Upper lobe of right lung (tissue), 1 donor: ENCODE measurements at places on chromosomes 4 and X.

DNA sequence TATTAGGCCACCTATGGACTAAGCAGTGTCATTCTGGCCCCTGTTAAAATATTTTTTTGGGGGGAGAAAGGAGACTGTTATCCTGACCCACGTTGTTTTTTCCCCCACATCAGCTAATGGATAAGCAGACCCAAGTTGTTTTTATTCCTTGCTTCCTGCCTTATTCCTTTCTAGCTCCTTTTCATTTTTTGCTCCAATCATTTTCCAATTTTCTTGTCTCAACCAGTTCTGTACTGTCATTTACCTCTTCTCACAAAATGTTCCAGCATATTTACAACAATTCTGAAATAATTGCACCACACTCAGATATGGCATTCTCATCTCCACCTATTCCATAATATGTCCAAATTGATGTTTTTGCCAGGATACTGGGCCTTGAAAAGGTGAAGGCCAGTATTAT lies 150.3 kb downstream of the NEXMIF start:
- DNase-seq = no peak

DNA sequence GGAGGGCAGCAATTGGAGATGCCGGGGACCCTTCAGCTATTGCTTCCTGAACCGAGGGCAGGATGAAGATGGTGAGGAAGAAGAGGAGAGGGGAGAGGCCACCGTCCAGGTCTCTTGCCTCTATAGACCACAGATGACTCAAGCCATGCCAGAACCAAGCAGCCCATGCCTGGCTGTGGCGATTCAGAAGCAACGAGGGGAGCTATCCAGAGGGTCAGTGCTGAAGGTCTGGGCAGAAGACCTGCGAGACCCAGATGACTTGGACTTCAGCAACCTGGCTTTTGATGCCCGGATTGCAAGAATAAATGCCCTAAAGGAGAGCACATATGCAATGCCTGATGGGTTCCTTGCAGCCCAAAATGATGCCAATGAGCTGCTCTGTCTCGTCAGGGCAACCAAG lies 70.2 kb upstream of the PRPS2 start:
- no peak for DNase-seq

DNA sequence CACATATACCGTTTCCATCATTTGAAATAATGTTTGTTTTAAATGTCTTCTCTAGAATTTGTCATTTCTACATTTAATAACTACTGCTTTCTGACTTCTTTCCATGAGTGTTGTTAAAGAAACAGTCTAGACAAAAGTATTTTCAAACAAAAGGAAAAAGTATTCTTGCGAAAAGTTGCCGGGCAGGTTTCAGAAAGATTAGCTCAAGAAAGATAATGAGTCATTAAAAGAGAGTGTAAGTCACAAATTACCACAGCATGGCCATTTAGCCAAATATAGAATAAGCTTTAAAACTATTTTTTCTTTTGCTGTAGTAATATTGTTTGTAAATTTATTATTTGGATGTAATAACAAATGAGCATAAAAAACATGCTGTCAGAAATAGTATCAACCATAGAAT lies 493.0 kb downstream of the TLL1 start:
- no peak for DNase-seq

GRCh38 chr4:125140966-125141495 lies 173.7 kb upstream of the FAT4 start:
- no peak for DNase-seq

- DNase-seq = peak; percentile 92
These were observed at the start of gene XIAP for GRCh38 chrX:123859846-123860838. XIAP (plus strand) TSS chrX:123860053; CDS start chrX:123885663, 25,610 bp downstream.

GRCh38 chr4:20687864-20688263 lies 12.4 kb upstream of the PACRGL start:
- DNase-seq = no peak

DNA sequence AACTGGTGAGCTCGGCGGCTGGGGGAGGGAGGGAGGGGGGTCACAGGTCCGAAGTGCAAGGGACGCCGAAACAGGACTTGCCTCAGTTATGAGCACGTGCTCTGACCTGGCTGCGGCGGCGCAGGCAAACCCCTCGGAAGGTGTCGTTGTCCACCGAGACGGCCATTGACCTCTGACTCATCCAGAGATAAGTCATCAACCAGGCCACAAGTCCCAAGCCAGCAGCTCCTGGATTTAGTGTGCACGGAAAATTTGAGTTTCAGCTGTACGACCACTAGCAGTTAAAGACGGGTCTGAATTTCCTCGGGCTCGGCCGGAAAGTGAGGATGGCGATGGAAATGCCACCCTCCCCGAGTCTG lies 674 bp downstream of the SH3D19 start:
- peak; percentile 71 for DNase-seq

- DNase-seq = no peak
These were observed 26.0 kb downstream of the CAPN6 start for GRCh38 chrX:111244235-111244750.

DNA sequence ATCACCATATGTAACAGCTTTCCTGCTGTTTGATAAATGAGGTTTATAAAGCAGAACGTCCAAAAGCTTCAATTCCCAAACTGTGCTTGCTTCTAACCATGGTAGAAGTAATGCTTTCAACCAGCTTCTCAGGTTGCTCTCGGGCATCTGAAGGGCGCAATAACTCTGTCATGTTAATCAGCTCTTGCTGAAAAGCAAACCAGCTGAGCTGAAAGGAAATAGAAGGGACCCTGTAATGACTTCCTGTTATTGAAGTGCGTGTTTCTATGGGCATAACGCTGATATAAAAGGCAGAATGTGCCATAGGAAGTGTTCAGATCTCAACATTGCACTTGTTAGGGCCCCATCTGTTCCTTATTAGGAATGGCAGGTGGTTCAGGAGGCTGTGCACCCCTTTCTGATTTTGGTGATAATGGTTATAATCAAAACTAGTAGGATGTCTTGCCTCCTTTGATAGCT lies 21.2 kb downstream of the HERC3 start:
- no peak for DNase-seq

- DNase-seq = no peak
These were observed 3.8 kb upstream of the TBC1D14 start for GRCh38 chr4:6905516-6906445.

- DNase-seq = no peak
These were observed 5.2 kb downstream of the HTT start for GRCh38 chr4:3079694-3080123.

- DNase-seq = no peak
These were observed 161.8 kb upstream of the LDB2 start for GRCh38 chr4:17060230-17060629.

GRCh38 chrX:24097741-24098260 lies 43.0 kb downstream of the EIF2S3 start:
- DNase-seq = no peak
